ENCODE measurements at places on chromosomes 2 and 18.

GRCh38 chr2:176206682-176207081 is 18.2 kb downstream of the HOXD1 start:
- no peak for DNase-seq

DNA sequence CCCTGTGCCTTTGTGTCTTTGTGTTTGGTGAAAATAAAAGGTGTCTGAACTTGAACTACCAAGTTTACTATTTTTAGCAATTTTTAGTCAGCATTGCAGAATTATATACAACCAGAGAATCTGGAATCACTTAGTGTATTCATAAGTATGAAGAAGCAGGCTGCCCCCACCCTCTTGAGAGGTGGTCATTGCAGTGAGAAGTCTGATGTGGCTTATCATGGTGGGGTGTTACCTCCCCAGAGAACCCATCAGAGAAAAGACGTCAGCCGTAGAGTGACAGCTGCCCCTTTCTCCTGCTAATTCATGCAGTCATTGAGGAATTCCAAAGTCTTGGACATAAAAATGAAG is 66.0 kb downstream of the BOLA3 start:
- DNase-seq = no peak

DNA sequence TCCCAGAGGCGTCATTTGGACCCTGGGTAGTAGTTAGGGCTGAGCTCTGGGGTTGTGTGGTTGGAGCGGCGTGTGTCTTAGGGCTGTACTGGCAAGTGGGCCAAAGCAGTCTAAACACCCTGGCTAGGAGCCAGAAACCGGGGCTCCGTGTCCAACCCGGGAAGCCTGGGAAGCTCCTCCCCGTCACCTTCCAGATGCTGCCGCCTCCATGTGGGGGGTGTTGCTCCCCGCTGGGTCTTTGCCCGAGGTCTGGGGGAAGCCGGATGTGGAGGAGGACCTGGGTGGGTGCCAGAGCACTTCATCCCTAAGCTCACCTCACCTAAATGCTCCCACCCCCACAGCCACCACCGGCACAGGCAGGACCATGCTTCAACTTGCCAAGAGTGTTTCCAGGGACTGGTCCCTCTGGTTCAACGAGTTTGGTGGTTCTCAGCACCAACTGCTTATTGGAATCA is 25.4 kb downstream of the TET3 start:
- no peak for DNase-seq

DNA sequence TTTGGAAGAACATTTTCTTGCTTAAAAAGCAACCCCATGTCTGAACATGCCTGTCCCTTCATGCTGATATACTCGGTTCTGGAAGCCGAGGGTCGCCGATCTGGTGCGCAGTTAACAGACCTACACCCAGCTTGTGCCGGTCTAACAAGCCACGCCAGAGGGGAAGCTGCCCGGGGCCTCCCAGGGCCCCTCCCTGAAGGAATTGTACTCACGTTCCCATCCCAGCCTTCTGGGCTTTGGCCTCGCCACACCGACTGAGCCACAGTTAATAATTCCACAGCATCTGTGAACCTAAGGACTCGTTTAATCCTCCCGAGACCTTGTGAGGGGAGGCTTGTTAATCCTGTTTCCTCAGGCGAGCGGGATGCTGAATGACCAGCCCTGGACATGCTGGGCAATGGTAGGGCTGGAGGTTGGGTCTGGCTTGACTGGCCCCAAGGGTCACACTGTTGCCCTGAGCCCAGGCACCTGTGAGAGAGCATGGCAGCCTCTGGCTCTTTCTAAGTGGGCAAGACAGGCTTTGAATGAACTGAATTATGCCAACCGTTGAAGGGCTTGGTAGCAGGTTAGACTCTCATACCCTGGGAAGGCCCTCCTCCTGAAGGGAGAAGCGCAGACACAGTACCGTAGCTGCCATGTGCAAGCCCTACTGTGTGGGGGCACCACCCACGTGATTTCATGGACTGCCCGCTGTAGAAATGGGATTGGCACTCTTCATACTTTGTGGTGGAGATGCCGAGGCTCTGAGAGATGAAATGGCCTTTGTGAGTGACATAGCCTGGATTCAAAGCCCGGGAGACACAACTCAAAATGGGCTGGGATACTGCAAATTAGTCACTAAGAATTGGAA is 27.9 kb upstream of the ODC1 start:
- DNase-seq = no peak

- DNase-seq = no peak
Measured at GRCh38 chr2:159600752-159601151, 15.6 kb downstream of the BAZ2B start.

DNA sequence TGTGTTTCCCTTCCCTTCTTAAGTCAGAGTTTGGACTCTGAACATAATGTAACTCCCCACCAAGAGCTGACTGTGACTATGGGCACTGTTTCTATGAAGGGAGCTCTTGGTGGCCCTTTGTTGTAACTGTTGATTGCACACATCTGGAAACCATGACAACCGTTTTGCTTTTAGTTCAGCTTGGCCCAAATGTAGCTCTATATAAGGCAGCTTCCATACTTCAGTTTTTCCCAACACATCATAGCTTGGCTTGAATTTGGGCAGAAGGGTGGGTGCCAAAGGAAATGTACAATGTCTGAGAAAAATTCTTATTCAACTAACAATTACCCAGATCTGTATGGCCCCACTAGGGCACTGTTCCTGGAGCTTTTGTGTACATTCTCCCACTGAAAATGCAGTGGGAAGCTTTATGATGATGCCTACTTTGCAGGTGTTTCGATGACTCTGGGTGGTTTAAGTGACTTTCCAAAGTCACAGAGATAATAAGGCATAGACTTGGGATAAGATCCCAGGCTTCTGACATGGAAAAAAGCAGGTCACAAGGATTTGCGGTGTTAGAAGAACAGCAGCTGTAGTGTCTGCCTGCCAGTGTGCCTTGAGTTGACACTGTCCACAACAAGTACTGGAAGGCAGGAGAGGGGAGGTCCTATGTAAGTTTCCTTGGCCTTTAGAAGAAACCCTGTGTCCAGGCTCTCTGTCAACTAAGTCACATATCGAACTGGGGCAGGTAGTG is 2.4 kb upstream of the CETN1 start:
- no peak for DNase-seq

GRCh38 chr18:49162226-49162864 is 211.6 kb upstream of the SMAD7 start:
- no peak for DNase-seq

DNA sequence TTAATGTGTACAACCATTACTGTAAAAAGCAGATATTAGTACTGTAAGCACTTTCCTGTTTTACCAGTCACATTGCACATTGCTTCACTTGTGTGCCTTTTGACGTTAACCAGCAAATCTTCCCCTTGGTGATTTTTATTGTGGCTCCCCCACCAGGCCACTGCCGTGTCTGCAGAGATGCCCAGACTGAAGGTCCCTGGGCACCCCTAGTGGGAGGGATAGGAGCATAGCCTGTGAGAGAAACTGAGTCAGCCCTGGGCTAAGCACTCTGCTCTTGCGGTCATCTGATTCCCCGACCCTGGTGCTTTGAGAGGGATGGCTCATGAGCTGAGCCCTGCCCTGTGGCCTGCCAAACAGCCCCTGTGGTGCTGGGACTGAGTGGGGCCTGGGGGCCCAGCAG is 73.4 kb downstream of the INPP4A start:
- DNase-seq = peak; percentile 59

Measured in activated CD4-positive, alpha-beta T cell treated with anti-CD3 and anti-CD28 coated beads, Interleukin-2, amount 50 U/mL, for 1 hour (primary cell).